Sigmoid colon (tissue), 7 donors: ENCODE measurements at places on chromosomes 1 and 21. TPM values are rescaled to one million over a fixed set of nuclear protein-coding genes. Genes with fewer than 3 reads are reported as not detected.

- no peak overlapping the region for H3K4me3 ChIP-seq
- no peak overlapping the region for H3K27ac ChIP-seq
- H3K36me3 ChIP-seq: peaks cover 3% of the 10 kb centered on the region
- DNase-seq: no peak
- peaks cover 31% of the 10 kb centered on the region for H3K4me1 ChIP-seq
These were observed 15.6 kb downstream of the CSTB start for GRCh38 chr21:43760391-43760958.

DNA sequence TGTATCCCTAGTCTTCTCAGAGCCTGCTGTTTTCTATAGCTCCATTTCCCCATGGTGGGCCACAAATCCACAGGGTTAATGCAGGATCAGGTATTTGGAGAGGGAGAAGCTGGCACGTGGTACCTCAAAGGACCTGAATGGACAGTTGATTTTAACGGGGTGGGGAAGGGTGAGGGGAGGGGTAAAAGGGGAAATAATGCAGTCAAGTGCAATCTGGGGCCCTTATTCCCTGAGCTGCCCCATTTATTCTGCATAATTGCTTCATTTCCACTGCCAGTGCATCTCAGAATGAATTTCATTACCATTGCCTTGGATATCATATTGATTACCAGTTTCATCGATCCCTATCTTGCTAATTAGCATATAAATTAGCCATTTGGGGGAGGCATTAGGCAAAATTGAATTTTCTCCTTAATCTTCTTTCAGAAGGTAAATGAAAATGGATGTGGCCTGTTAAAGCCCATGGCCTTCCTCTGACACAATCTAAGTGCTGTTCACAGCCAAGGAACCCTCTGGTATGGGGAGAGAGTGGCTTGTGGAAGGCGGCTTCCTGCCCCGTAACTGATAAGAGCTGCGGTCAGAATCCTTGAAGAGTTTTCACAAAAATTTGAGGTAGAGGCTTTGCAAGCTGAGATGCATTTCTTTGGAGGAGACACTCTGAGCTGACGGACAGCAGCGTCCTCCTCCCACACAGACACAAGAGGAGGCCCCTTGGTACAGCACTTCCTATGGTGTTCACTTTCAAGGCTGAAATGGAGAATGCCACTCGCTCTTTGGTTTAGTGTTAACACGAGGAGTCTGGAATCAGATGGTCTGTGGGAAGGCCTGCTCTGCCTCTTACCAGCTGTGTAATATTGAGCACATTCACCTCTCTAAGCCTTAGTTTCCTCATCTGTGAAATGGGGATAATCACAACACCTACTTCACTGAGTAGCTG, 34.4 kb downstream of the PHC2 start:
- no peak overlapping the region for H3K27ac ChIP-seq
- H3K36me3 ChIP-seq: no peaks in the 10 kb centered on the region
- no peak for DNase-seq

GRCh38 chr1:109470245-109470644, 3.9 kb downstream of the SYPL2 start:
- no peaks in the 10 kb centered on the region for H3K36me3 ChIP-seq
- no peaks in the 10 kb centered on the region for H3K27me3 ChIP-seq
- H3K4me3 ChIP-seq: no peak overlapping the region
- H3K4me1 ChIP-seq: peaks cover 27% of the 10 kb centered on the region
- H3K27ac ChIP-seq: no peak overlapping the region
- no peak for DNase-seq

GRCh38 chr21:33831962-33832659, 83.5 kb downstream of the ATP5PO start:
- H3K36me3 ChIP-seq: peaks cover 45% of the 10 kb centered on the region
- no peak overlapping the region for H3K27ac ChIP-seq
- H3K4me3 ChIP-seq: no peak overlapping the region
- no peaks in the 10 kb centered on the region for H3K27me3 ChIP-seq
- DNase-seq: no peak
- no peaks in the 10 kb centered on the region for H3K4me1 ChIP-seq

- H3K27ac ChIP-seq: peak overlapping the region; percentile 55
- H3K36me3 ChIP-seq: no peaks in the 10 kb centered on the region
- DNase-seq: peak; percentile 86
- H3K4me3 ChIP-seq: no peak overlapping the region
- no peaks in the 10 kb centered on the region for H3K27me3 ChIP-seq
These were observed 5.6 kb downstream of the OSBPL9 start for GRCh38 chr1:51622455-51622913.

- no peaks in the 10 kb centered on the region for H3K27me3 ChIP-seq
- H3K4me1 ChIP-seq: peaks cover 18% of the 10 kb centered on the region
- H3K4me3 ChIP-seq: no peak overlapping the region
- no peaks in the 10 kb centered on the region for H3K36me3 ChIP-seq
- no peak for DNase-seq
- H3K27ac ChIP-seq: no peak overlapping the region
These were observed 36.6 kb downstream of the DEGS1 start for GRCh38 chr1:224219612-224220059.

- peaks cover 22% of the 10 kb centered on the region for H3K4me1 ChIP-seq
- no peak overlapping the region for H3K4me3 ChIP-seq
- peak overlapping the region; percentile 73 for H3K27ac ChIP-seq
- no peaks in the 10 kb centered on the region for H3K36me3 ChIP-seq
- no peaks in the 10 kb centered on the region for H3K27me3 ChIP-seq
- no peak for DNase-seq
These were observed 17.6 kb downstream of the CDC42BPA start for GRCh38 chr1:227300682-227301081.

DNA sequence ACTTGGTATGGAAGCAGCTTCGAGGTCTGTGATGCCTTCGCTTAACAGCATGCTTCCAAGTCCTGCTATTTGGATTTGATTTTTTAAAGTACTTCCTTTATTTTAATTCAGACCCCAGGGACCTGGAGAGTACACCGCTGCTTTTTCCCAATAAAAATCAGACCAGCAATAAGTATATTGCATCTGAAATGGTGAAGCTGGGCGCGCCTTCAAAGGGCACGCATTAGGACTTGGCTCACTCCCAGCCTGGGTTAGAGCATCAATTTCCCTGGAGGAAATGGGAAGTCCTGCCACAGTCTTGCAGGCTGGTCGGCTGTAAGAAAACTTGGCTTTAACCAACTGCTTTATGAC, 325.1 kb downstream of the RRAGC start:
- H3K4me1 ChIP-seq: no peaks in the 10 kb centered on the region
- H3K36me3 ChIP-seq: no peaks in the 10 kb centered on the region
- H3K27ac ChIP-seq: no peak overlapping the region

GRCh38 chr1:173427146-173428054, 49.7 kb upstream of the PRDX6 start:
- H3K27me3 ChIP-seq: no peaks in the 10 kb centered on the region
- DNase-seq: no peak
- H3K36me3 ChIP-seq: no peaks in the 10 kb centered on the region
- no peak overlapping the region for H3K4me3 ChIP-seq
- H3K27ac ChIP-seq: no peak overlapping the region
- peaks cover 29% of the 10 kb centered on the region for H3K4me1 ChIP-seq

DNA sequence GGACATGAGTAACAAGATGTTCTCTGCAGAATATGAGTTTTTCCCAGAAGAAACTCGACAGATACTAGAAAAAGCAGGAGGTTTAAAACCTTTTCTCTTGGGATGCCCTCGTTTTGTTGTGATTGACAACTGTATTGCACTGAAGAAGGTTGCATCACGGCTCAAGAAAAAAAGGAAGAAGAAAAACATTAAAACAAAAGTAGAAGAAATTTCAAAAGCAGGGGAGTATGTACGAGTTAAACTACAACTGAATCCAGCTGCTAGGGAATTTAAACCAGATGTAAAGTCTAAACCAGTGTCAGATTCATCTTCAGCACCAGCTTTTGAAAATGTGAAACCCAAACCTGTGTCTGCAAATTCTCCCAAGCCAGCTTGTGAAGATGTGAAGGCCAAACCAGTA, 92.5 kb downstream of the TTC3 start:
- no peak overlapping the region for H3K4me3 ChIP-seq
- H3K4me1 ChIP-seq: no peaks in the 10 kb centered on the region

NR5A2 gene
- polyA plus RNA-seq: 13.8 TPM
